ENCODE measurements at places on chromosomes 2 and 18. TPM values are rescaled to one million over a fixed set of nuclear protein-coding genes. Genes with fewer than 3 reads are reported as not detected.
A peak's percentile ranks its signal among the peaks of the same experiment; 100 is the strongest.

Gene IKZF2
- total RNA-seq = 19.6 TPM

Gene MATN3
- 0.76 TPM for total RNA-seq

Gene CPS1
- total RNA-seq = 2.6 TPM

Gene TMEM247
- not detected for total RNA-seq

Gene GPR17
- total RNA-seq = not detected

Gene IL36A
- total RNA-seq = not detected

Gene TMEM131
- total RNA-seq = 72.6 TPM

Gene FAP
- total RNA-seq = 11.8 TPM

Gene GPR55
- 2.8 TPM for total RNA-seq

Gene ELOA2
- not detected for total RNA-seq

DNA sequence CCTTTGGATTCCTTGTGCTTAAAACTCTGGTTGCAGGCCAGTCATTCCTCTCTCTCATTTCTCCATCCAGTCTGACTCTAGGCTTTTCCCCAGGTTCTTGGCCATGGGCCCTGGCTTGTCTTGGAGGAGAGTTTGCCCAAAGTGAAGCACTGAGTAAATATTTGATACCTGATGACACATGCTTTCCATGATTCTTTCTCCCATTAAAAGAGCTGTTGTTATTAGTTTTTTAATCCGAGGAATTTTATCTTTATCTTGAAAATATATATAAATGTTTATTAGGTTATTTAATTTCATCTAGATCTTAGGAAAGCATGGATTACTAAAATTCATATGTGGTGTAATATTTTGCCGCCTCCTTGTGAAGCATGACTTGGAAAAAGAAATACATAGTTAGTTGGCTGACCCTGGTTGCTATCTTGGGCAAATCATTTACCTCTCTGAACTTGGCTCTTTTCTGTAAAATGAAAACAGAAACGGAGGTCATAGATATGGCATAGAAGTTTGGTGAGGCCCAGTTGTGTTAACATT, 650.1 kb downstream of the SLC4A3 start:
- H3K27ac ChIP-seq = no peak overlapping the region
- H3K27me3 ChIP-seq = no peaks in the 10 kb centered on the region
- H3K4me3 ChIP-seq = no peak overlapping the region
- no peaks in the 10 kb centered on the region for H3K36me3 ChIP-seq

- no peak for DNase-seq
- no peaks in the 10 kb centered on the region for H3K36me3 ChIP-seq
- H3K27me3 ChIP-seq = no peaks in the 10 kb centered on the region
- no peak overlapping the region for H3K4me3 ChIP-seq
- H3K27ac ChIP-seq = no peak overlapping the region
These were observed 18.9 kb upstream of the ST3GAL5 start for GRCh38 chr2:85907671-85908157.

DNA sequence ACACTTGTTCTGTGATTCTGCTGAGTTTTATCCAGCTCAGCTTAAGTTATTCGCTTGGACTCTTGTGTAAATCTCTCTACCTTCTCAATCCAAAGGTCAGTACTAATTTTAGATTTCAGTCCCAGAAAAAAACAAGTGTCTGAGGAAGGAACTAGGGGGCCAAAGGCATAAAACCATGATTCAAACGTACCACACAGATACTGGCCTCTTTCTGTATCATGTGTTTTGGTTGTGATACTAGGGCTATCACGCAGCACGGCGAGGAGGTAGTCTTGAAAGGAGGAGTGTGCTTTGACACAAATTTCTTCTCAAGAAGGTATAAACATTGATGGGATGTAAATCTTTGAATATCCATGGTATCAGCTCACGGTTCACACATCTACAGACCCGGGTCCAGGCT, 8.3 kb downstream of the SERPINE2 start:
- no peaks in the 10 kb centered on the region for H3K27me3 ChIP-seq
- H3K4me3 ChIP-seq = no peak overlapping the region
- H3K36me3 ChIP-seq = no peaks in the 10 kb centered on the region
- no peak overlapping the region for H3K27ac ChIP-seq

- H3K27ac ChIP-seq = no peak overlapping the region
- no peaks in the 10 kb centered on the region for H3K27me3 ChIP-seq
- no peaks in the 10 kb centered on the region for H3K4me1 ChIP-seq
- H3K4me3 ChIP-seq = no peak overlapping the region
These were observed 107.6 kb upstream of the NOSTRIN start for GRCh38 chr2:168694866-168695265.

DNA sequence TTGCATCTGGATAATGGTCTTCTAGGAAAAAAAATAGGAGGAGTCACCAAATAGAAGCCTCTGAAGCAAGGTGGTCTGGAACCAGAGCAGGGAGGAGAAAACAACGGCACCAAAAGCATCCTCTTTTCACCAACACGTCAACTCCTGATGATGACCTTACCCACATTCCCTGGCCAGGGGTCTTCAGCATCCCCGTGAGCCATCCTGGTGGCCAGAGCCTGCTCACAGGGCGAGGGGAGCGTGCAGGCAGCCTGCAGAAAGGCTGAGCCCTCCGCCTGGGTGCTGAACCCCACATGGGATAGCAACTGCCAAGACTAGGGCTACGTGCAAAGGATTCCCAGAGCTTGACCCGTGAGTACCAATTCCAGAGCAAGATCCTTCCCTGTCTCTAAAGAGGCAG, 191.0 kb downstream of the NDUFA10 start:
- no peaks in the 10 kb centered on the region for H3K36me3 ChIP-seq
- no peaks in the 10 kb centered on the region for H3K27me3 ChIP-seq
- H3K27ac ChIP-seq = no peak overlapping the region
- no peak overlapping the region for H3K4me3 ChIP-seq
- no peak for DNase-seq
- peaks cover 8% of the 10 kb centered on the region for H3K4me1 ChIP-seq

DNA sequence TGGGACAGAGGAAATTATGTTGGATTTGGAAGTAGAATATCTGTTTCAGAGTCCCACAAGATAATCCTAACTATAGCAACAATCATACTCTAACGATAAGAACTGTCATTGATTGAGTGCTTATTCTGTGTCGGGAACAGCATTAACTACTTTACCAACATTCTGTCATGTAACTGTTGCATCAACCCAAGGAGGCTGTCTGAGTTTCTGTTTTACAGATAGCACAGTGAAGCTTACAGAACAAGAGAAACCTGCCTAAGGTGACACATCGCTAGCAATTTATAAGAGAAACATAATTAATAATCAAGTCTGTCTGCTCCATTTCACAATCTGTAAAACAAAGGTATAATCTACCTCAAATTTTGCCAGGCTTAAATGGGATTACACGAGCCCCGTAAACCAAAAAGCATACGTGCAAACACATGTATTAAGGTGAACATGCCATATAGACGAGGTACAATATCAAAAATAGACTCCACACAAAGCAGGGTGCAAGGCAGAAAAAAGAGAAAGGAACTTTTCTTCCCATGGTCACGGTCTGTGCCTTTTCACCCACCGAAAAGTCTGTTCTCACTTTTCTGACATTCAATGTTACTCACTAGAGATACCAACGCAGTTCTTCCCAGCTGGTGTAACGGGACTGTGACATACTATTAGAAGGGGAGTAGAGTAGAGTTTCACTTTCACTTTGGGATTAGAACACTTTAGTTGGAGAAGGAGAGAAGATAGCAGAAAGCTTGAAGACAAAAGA, 37.2 kb upstream of the SLC8A1 start:
- H3K36me3 ChIP-seq = no peaks in the 10 kb centered on the region
- DNase-seq = no peak
- H3K4me1 ChIP-seq = no peaks in the 10 kb centered on the region
- peak overlapping the region; percentile 24 for H3K4me3 ChIP-seq
- peak overlapping the region; percentile 4 for H3K27ac ChIP-seq

DNA sequence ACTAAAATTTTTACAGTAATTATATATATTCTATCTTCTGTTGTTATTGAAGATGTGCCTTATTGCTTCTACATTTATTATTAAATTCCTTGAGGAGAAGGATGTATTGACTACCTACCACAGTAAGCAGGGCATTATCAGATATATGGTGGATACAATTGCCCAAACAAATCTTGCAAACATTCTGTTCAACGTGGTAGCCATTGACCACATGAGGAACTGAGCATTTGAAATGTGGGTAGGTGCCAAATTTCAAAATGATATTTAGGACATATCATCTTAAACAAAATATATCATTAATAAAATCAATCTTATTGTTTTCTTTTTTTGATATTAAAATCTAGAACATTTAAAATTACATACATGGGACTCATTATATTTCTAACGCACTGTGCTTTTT, 11.1 kb downstream of the SCN3A start:
- no peaks in the 10 kb centered on the region for H3K4me1 ChIP-seq
- no peak overlapping the region for H3K27ac ChIP-seq
- H3K4me3 ChIP-seq = no peak overlapping the region
- H3K27me3 ChIP-seq = no peaks in the 10 kb centered on the region

- no peaks in the 10 kb centered on the region for H3K27me3 ChIP-seq
- H3K4me1 ChIP-seq = peaks cover 15% of the 10 kb centered on the region
- no peak overlapping the region for H3K4me3 ChIP-seq
- H3K36me3 ChIP-seq = no peaks in the 10 kb centered on the region
These were observed 149.6 kb downstream of the IRS1 start for GRCh38 chr2:226649871-226650660.

DNA sequence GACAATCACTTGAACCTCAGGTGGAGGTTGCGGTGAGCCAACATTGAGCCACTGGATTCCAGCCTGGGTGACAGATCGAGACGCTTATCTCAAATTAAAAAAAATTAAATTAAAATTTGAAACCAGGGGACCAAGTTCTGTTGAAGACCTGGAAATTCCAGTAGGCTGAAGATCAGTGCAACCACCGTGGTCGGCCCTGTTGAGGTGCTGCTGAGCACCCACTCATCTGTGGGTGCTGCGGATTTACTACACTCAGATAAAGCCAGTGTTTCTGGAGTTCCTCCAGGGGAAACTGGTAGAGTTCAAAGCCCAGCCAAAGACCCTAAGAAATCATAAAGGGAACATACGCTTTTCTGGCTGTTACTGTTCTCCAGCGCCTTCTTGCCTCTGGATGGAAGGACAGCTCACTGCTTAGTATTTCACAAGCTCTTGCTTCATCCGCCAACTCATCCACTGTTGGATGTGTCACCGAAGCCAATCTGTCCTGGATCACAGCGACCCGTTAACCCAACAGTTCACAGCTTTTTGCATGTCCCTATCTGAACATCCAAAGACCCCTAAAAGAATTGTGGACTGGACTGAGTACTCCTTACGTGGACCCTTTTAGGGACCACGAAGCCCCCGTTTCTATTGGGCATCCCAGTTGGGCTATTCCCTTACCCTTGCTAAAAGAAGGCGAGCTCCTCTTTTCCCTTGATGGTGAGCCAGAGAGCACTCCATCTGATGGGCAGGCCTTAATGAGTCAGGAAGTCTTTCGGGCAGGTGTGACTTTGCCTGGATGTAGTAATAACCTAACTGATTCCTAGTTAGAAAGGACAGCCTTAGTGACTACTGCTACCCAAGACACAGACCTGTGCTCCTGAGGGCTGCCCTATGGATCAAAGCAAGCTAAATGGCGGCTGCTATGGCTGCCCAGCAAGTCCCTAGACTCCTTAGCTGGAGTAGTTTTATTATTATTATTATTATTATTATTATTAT, 6.0 kb upstream of the ALPP start:
- no peak for DNase-seq
- H3K36me3 ChIP-seq = no peaks in the 10 kb centered on the region
- no peaks in the 10 kb centered on the region for H3K27me3 ChIP-seq
- H3K4me1 ChIP-seq = no peaks in the 10 kb centered on the region
- H3K4me3 ChIP-seq = no peak overlapping the region
- H3K27ac ChIP-seq = no peak overlapping the region

- H3K4me3 ChIP-seq = no peak overlapping the region
- H3K36me3 ChIP-seq = no peaks in the 10 kb centered on the region
- no peak for DNase-seq
- no peak overlapping the region for H3K27ac ChIP-seq
These were observed 226.6 kb downstream of the ALPK2 start for GRCh38 chr18:58402247-58402646.

DNA sequence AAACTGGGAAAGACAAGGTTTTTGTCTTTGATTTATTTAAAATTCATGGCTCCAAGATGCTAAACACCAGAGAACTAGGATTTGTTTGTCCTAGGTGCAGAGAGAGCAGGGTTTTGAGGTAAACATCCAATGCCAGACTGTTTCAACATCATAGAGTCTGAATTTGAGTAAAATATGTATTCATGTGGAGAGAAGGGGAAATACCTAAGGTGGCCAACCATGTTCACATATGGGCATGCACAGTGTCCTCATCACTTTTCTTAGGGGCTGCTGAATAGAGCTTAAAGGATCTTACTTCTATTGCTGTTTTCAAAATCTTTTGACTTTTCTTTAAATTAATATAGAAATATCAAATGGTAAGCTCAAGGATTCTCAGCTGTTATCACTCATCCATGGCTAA, 287.0 kb upstream of the CCDC68 start:
- no peak overlapping the region for H3K27ac ChIP-seq
- no peak overlapping the region for H3K4me3 ChIP-seq
- H3K27me3 ChIP-seq = no peaks in the 10 kb centered on the region
- no peak for DNase-seq

- H3K4me1 ChIP-seq = no peaks in the 10 kb centered on the region
- no peak overlapping the region for H3K4me3 ChIP-seq
- H3K27me3 ChIP-seq = no peaks in the 10 kb centered on the region
- H3K27ac ChIP-seq = no peak overlapping the region
- H3K36me3 ChIP-seq = no peaks in the 10 kb centered on the region
These were observed 186.1 kb downstream of the ZFP36L2 start for GRCh38 chr2:43040084-43040854.

DNA sequence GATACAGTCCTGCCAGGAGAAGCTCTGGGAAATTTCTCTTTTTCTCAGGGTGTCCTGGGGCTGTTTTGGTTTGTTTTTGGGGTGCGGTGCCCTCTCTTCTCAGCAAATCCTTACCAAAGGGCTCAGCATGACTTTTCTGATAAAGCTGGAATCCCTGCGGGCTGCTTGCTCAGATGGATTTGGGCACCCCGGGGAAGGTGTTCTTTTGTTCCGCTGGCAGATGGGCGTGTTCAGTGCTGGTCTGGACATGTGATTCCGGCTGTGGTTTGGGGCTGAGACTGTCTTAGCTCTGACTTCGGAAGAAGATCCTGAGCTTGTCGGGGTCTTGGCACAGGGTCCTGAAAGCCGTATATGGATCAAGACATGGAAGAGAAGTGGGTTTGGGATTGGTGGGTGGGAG, 134.2 kb upstream of the SPRED2 start:
- no peaks in the 10 kb centered on the region for H3K27me3 ChIP-seq
- DNase-seq = peak; percentile 74
- H3K36me3 ChIP-seq = no peaks in the 10 kb centered on the region
- H3K4me1 ChIP-seq = no peaks in the 10 kb centered on the region

DNA sequence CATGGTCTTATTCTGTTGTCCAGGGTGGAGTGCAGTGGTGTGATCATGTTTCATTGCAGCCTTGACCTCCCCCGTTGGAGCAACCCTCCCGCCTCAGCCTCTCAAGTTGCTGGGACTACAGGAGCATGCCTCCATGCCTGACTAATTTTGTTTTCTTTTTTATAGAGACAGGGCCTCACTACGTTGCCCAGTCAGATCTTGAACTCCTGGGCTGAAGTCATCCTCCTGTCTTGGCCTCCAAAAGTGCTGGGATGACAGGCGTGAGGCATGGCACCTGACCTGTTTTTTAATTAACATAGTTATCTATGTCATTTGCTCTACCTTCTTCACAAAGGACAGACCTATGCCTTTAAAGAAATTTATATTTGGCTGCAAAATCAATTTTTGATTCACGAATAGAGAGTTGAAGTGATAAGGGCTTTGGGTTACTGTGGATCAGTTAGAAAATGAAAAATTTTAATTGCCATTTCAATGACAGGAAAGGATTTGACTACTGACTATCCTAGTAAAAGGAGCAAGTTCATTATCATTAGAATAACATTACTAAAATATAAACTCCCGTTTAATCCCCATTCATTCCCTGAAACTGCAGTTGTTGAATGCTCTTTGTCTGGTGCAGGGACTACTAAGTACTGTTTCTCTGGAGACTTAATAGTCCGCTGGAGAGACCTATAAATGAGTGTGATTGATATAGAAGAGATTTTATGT, 3.7 kb downstream of the RNF138 start:
- no peak for DNase-seq
- peaks cover 81% of the 10 kb centered on the region for H3K4me1 ChIP-seq
- peaks cover 3% of the 10 kb centered on the region for H3K36me3 ChIP-seq
- no peak overlapping the region for H3K27ac ChIP-seq
- no peak overlapping the region for H3K4me3 ChIP-seq

Data from spleen (tissue), 13 donors.